ENCODE measurements at places on chromosomes 6 and 20. TPM values are rescaled to one million over a fixed set of nuclear protein-coding genes. Genes with fewer than 3 reads are reported as not detected.
A peak's percentile ranks its signal among the peaks of the same experiment; 100 is the strongest.

DNA sequence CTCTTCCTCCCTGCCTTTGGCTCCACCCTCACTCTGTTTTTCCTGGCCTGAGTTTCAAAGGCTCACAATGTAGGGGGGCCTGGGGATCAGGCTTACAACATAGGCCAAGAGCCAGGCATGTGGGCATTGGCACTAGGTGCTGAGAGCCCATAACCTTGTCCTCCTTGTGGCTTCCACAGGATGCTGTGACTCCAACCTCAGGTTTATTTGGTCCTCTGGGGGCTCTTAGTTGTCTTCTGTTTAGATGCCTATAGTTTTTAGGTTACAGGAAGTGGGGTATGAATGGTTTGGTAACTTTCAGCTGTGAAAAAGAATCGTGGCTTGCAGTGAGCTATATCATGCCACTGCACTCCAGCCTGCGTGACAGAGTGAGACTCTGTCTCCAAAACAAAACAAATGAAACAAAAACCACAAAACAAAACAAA, 25.6 kb downstream of the MMP24 start:
- no peaks in the 10 kb centered on the region for H3K27me3 ChIP-seq
- peaks cover 34% of the 10 kb centered on the region for H3K4me1 ChIP-seq
- peak; percentile 68 for DNase-seq
- H3K27ac ChIP-seq, result peak overlapping the region; percentile 97

DNA sequence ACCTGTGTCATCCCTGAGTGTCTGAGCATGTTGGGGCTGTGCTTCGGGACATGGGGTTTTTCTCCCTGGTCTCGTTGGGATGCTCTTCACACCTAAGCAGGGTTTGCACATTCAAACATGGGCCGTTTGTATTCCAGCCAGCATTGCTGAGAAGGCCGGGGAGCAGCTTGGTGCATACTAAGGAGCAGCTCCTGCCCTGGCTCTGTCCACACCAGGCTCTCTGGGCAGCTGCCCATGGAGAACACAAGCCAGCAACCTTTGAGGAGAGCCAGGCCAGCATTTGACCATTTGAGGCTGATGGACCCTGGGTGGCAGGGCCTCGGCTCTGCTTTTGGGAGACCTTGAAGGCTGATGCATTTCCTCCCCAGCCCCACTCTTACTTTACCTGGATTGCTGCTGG, 92.1 kb downstream of the PHACTR3 start:
- no peak overlapping the region for H3K4me3 ChIP-seq
- H3K4me1 ChIP-seq, result no peaks in the 10 kb centered on the region
- DNase-seq, result no peak
- H3K27me3 ChIP-seq, result peaks cover 3% of the 10 kb centered on the region
- no peak overlapping the region for H3K27ac ChIP-seq
- no peaks in the 10 kb centered on the region for H3K36me3 ChIP-seq

- DNase-seq, result no peak
- H3K27me3 ChIP-seq, result no peaks in the 10 kb centered on the region
- H3K36me3 ChIP-seq, result no peaks in the 10 kb centered on the region
- no peaks in the 10 kb centered on the region for H3K4me1 ChIP-seq
These were observed 21.2 kb downstream of the KIF16B start for GRCh38 chr20:16552015-16552414.

- H3K27ac ChIP-seq, result no peak overlapping the region
- H3K36me3 ChIP-seq, result no peaks in the 10 kb centered on the region
- H3K4me3 ChIP-seq, result no peak overlapping the region
- DNase-seq, result no peak
These were observed 58.1 kb upstream of the SNRPB2 start for GRCh38 chr20:16671753-16672152.

FNDC11 gene
- total RNA-seq, result 0.15 TPM

GRCh38 chr6:75135450-75135849, 70.4 kb downstream of the COL12A1 start:
- no peaks in the 10 kb centered on the region for H3K4me1 ChIP-seq
- no peaks in the 10 kb centered on the region for H3K36me3 ChIP-seq
- no peak overlapping the region for H3K4me3 ChIP-seq

HTR1B gene
- not detected for total RNA-seq

- H3K4me1 ChIP-seq, result peaks cover 9% of the 10 kb centered on the region
- H3K4me3 ChIP-seq, result no peak overlapping the region
- no peak for DNase-seq
- no peak overlapping the region for H3K27ac ChIP-seq
- peaks cover 34% of the 10 kb centered on the region for H3K27me3 ChIP-seq
These were observed 5.3 kb upstream of the CSNK2A1 start for GRCh38 chr20:548906-549305.

DNA sequence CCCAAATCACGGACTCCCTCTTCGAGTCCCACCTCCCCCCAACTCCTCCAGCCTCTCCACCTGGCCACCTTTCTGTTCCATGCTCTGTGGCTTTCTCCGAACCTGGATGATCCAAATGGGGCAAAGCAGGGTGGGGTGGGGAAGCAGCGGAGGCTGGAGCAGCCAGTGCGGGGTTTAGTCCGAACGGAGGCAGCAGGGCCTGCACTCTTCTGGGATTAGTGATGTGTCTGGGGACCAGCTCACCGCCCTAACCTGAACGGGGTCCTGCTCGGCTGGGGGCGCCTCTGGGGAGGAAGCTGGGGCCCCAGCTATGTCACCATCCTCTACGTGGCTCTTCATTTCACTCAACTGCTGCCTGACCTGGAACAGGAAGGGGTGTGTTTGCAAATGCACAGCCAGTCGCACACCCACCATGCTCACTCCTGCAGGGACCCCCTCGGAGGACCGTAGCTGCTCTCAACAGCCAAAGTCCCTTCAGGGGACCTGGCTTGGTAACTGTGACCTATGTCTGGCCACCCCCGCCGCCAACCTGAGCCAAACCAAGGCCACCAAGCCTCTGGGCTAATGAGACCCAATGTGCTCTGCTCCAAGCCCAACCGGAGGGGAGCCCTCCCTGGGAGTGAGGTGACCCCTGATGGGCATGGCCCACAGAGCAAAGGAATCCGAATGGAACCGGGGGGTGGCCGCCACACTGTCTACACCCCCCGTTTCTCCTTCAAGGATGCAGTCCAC, 46.8 kb downstream of the DSTN start:
- no peaks in the 10 kb centered on the region for H3K27me3 ChIP-seq
- H3K27ac ChIP-seq, result no peak overlapping the region
- peaks cover 18% of the 10 kb centered on the region for H3K4me1 ChIP-seq
- DNase-seq, result no peak
- peaks cover 1% of the 10 kb centered on the region for H3K36me3 ChIP-seq

GRCh38 chr6:43644940-43645612, at the start of gene RSPH9:
RSPH9 (plus strand) TSS chr6:43645036; CDS start chr6:43645099, 63 bp downstream.
- no peaks in the 10 kb centered on the region for H3K27me3 ChIP-seq
- H3K4me3 ChIP-seq, result peak within 1 kb of the TSS; percentile 70
- peaks cover 22% of the 10 kb centered on the region for H3K36me3 ChIP-seq
- peaks cover 27% of the 10 kb centered on the region for H3K4me1 ChIP-seq
- DNase-seq, result peak; percentile 70

SEL1L2 gene
- total RNA-seq, result not detected

- H3K36me3 ChIP-seq, result no peaks in the 10 kb centered on the region
- DNase-seq, result no peak
- H3K4me3 ChIP-seq, result no peak overlapping the region
- peaks cover 8% of the 10 kb centered on the region for H3K4me1 ChIP-seq
- peaks cover 48% of the 10 kb centered on the region for H3K27me3 ChIP-seq
These were observed 2.2 kb upstream of the ARHGAP40 start for GRCh38 chr20:38599410-38599882.

C6orf118 gene
- not detected for total RNA-seq

CD93 gene
- 1.7 TPM for total RNA-seq

TSBP1 gene
- not detected for total RNA-seq

- H3K4me3 ChIP-seq, result peak overlapping the region; percentile 100
- DNase-seq, result peak; percentile 44
- peaks cover 61% of the 10 kb centered on the region for H3K4me1 ChIP-seq
- peaks cover 61% of the 10 kb centered on the region for H3K36me3 ChIP-seq
- H3K27me3 ChIP-seq, result no peaks in the 10 kb centered on the region
These were observed 2.3 kb downstream of the CCND3 start for GRCh38 chr6:41939176-41939847.

DNA sequence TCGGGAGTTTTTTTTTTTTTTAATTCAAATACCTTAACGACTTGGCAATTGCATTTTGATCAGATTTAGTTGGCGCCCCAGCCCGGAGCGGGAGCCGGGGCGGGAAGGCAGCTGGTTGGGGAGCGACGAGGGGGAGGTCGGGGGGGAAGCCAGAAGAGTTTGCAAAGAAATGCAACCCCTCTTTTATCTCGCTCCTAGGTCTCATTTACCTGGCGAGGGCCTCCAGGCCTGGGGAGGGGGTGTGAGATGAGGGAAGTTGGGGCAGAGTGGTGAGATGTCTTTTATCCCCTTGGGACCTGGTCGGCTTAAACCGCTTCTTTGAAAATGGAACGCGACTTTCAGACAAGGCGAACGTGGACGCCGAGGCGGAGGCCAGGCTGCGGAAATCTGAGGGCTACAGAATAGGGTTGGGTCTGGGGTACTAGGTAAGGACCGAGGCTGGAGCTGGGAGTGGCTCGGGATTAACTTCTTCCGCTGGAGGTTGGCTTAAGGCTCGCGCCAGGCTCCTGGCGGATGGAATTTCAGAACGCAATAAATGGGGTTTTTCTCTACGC, 40.3 kb downstream of the NCR2 start:
- H3K4me3 ChIP-seq, result no peak overlapping the region
- H3K27ac ChIP-seq, result peak overlapping the region; percentile 50
- peaks cover 86% of the 10 kb centered on the region for H3K27me3 ChIP-seq
- H3K4me1 ChIP-seq, result peaks cover 21% of the 10 kb centered on the region

Measured in activated CD4-positive, alpha-beta T cell treated with anti-CD3 and anti-CD28 coated beads, Interleukin-2, amount 10 ng/mL, durations not matched to agents 7 days and 5 days (primary cell).